Frontal cortex (tissue), 4 donors: ENCODE measurements at places on chromosomes 3 and 15. TPM values are rescaled to one million over a fixed set of nuclear protein-coding genes. Genes with fewer than 3 reads are reported as not detected.

The TM2D3 gene
- total RNA-seq: 102 TPM

The PCOLCE2 gene
- 6.9 TPM for total RNA-seq

The GOLGA8T gene
- not detected for total RNA-seq

The PSTPIP1 gene
- 0.41 TPM for total RNA-seq

The STAC gene
- total RNA-seq: 6.5 TPM

The CSPG5 gene
- 115 TPM for total RNA-seq

The GALNT15 gene
- total RNA-seq: 2.0 TPM
